ENCODE measurements at places on chromosomes 11 and 22.

DNA sequence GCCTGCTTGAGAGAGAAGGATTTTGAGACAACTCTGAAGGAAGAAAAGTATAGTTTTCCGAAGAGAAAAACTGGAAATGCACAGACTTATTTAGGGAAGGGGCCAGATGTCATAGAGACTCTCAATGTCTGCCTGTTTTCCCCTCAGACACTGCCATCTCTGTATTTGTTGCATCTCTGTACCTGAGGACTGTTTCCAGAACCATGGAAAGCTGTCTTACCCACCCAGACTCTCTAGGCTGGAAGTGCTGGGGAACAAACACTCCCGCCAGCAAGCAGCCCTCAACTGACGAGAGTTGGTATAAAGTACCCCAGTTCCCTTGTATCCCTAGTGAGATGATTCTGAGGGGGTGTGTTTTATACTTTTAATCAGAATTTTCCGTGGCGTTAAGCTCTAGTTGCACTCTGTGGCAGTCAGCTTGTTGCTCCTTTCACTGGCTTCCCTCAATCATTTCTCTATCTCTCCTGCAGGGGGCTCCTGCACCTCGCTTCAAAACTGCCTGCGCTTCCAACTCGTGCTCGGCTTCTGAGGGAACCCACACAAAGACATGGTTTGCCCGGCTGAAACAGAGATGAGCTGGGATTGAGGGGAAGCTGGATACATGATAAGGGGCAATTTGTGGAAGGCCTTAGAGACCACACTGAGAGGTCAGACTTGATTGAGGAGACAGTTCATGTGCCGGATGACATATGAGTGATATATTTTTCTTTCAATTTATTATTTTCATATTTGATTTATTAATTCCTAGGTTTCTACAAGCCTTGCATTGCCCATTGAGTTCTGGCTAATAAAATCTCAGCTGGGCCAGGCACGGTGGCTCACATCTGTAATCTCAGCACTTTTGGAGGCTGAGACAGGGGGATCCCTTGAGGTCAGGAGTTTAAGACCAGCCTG, 36.9 kb upstream of the CLPB start:
- H3K27ac ChIP-seq, result no peak overlapping the region
- DNase-seq, result peak; percentile 73
- no peaks in the 10 kb centered on the region for H3K36me3 ChIP-seq
- no peaks in the 10 kb centered on the region for H3K4me1 ChIP-seq

DNA sequence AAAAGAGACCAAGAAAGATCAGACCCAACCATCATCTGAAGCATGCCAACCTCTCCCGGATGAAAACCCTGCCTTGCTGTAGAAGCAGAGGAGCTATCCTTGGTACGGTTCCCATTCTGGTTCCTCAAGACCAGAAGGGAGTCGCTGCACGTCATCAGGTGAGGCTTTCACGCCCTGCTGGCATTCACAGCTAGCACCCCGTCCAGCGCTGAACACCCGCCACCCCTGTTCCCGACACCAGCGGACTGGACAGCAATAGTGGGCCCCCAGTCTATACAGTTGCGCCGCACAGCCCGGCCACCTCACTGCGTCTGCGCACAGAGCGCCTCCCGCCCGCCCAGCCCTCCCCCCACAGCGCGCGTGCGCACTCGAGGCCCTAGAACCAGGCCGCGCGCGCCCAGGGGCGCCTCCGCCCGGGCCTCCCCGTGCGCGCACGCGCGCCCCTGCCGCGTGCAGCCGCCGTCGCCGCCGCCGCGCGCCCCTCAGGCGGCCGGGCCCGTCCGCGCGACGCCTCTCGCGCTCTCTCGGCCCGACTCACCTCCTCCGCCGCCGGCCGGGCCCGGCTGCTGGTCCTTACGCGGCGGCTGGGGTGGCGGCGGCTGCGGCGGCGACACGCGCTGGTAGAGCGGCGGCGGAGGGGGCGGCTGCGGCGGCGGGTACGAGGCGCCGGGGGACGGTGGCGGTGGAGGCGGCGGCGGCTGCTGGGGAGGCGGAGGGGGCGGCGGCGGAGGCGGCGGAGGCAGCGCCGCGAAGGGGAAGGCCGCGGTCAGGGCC, 706 bp downstream of the SF1 start:
- H3K27ac ChIP-seq, result peak overlapping the region; percentile 99
- H3K36me3 ChIP-seq, result peaks cover 46% of the 10 kb centered on the region
- H3K4me3 ChIP-seq, result peak overlapping the region; percentile 96
- peaks cover 55% of the 10 kb centered on the region for H3K4me1 ChIP-seq
- DNase-seq, result peak; percentile 90

GRCh38 chr11:92623055-92623454, 346.4 kb upstream of the MTNR1B start:
- H3K4me1 ChIP-seq, result no peaks in the 10 kb centered on the region
- no peak overlapping the region for H3K4me3 ChIP-seq
- no peaks in the 10 kb centered on the region for H3K27me3 ChIP-seq
- DNase-seq, result no peak
- no peaks in the 10 kb centered on the region for H3K36me3 ChIP-seq
- no peak overlapping the region for H3K27ac ChIP-seq

DNA sequence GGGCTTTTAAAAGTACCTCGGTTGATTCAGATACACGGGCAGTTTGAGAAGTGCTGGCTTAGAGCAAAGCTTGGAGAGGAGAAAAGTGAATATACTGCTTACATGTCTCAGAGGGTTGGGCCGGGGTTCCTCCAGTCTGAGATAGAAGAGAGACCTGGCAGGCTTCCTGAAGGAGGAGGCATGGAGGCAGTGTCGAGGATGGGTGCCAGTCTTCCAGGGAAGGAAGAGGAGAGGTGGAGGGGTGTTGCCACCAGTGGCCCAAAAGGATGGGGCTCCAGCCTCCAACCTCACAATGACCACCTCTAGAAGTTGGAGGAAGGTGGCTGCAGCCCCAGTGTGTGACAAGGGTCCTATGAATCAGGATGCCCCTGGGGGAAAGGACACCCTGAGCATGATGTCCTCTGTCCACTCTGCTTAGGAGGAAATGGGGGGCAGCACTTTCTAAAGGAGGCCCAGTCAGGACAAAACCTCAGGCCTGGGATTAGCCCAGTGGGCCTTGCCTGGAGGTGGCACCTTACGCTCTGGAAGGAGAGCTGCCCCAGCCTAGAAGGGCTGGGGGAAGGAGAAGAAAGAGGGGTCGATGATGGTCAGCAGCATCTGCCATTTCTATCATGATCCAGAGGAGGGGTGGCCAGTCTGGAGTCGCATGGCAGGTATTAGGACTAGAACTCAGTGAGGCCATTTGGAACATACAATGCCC, 65.2 kb downstream of the CD82 start:
- H3K27ac ChIP-seq, result no peak overlapping the region
- no peak for DNase-seq
- no peaks in the 10 kb centered on the region for H3K27me3 ChIP-seq
- peaks cover 24% of the 10 kb centered on the region for H3K4me1 ChIP-seq

DNA sequence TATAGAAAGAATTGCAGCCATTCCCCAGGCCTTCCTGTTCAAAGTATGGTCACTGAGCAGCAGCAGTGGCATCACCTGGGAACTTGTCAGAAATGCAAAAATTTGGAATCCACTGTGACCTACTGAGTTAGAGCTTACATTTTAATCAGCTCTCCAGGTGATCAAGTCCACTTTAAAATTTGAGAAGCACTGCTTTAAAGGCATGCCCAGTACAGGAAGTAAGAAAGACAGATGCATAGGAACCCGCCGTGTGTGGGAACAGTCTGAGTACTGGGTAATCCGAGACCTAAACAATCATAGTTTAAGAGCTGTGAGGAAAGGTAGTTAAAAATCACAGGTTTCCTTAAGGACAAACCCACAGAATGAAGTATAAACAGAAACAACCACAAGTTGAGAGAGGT, 462.4 kb downstream of the RAB38 start:
- no peak overlapping the region for H3K4me3 ChIP-seq
- H3K27me3 ChIP-seq, result no peaks in the 10 kb centered on the region
- no peak for DNase-seq
- no peaks in the 10 kb centered on the region for H3K36me3 ChIP-seq
- no peak overlapping the region for H3K27ac ChIP-seq
- no peaks in the 10 kb centered on the region for H3K4me1 ChIP-seq

- no peak overlapping the region for H3K27ac ChIP-seq
- H3K27me3 ChIP-seq, result no peaks in the 10 kb centered on the region
- no peak overlapping the region for H3K4me3 ChIP-seq
Observed at GRCh38 chr11:35106595-35106994, 32.4 kb upstream of the CD44 start.

GRCh38 chr22:24427500-24428164, at the start of gene ADORA2A:
Gene ADORA2A, plus strand, starts transcription at chr22:24427599. Its CDS starts 5,806 bp downstream, at chr22:24433405.
- H3K4me3 ChIP-seq, result no peak within 1 kb of the TSS
- peaks cover 61% of the 10 kb centered on the region for H3K4me1 ChIP-seq
- H3K27ac ChIP-seq, result no peak within 1 kb of the TSS
- no peaks in the 10 kb centered on the region for H3K36me3 ChIP-seq
- H3K27me3 ChIP-seq, result no peaks in the 10 kb centered on the region

- H3K27me3 ChIP-seq, result no peaks in the 10 kb centered on the region
- H3K4me3 ChIP-seq, result no peak overlapping the region
- H3K4me1 ChIP-seq, result peaks cover 22% of the 10 kb centered on the region
- no peak overlapping the region for H3K27ac ChIP-seq
- peaks cover 3% of the 10 kb centered on the region for H3K36me3 ChIP-seq
Observed at GRCh38 chr22:18130018-18130417, 19.4 kb downstream of the TUBA8 start.

DNA sequence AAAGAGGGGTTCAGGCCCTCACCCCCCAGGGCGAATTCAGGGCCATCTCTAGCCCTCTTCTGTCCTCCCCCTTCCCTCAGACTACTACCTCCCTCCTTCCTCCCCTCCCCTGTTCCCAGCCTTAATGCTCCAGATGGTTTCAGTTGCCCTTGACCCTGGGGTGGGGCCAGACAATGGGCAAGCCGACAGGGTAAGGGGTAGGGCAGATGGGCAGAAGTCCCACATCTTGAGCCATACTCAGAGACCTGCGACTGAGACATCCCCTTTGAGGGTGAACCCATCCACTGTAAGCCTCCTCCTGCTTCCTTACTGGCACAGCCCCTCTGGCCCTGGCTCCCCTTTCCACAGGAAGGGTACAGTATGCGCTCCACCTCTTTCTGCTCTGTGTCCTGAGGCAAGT, 1.9 kb downstream of the RHBDD3 start:
- no peaks in the 10 kb centered on the region for H3K27me3 ChIP-seq
- H3K27ac ChIP-seq, result no peak overlapping the region
- H3K4me1 ChIP-seq, result peaks cover 35% of the 10 kb centered on the region
- peaks cover 25% of the 10 kb centered on the region for H3K36me3 ChIP-seq
- H3K4me3 ChIP-seq, result peak overlapping the region; percentile 78
- DNase-seq, result no peak

- peaks cover 10% of the 10 kb centered on the region for H3K4me1 ChIP-seq
- no peak for DNase-seq
- H3K27me3 ChIP-seq, result no peaks in the 10 kb centered on the region
- H3K27ac ChIP-seq, result no peak overlapping the region
Observed at GRCh38 chr11:62876712-62877111, 4.0 kb upstream of the SLC3A2 start.

DNA sequence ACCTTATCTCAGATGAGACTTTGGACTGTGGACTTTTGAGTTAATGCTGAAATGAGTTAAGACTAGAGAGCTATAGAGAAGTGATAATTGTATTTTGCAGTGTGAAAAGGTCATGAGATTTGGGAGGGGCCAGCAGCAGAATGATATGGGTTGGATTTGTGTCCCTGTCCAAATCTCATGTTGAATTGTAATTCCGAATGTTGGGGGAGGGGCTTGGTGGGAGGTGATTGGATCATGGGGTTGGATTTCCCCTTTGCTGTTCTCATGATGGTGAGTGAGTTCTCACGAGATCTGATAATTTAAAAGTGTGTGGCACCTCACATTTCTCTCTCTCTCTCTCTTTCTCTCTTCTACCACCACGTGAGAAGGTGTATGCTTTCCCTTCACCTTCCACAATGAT, 777.8 kb upstream of the LUZP2 start:
- H3K27ac ChIP-seq, result no peak overlapping the region
- no peaks in the 10 kb centered on the region for H3K4me1 ChIP-seq
- H3K36me3 ChIP-seq, result no peaks in the 10 kb centered on the region
- H3K4me3 ChIP-seq, result no peak overlapping the region
- DNase-seq, result no peak

- H3K27me3 ChIP-seq, result peaks cover 34% of the 10 kb centered on the region
- peaks cover 15% of the 10 kb centered on the region for H3K4me1 ChIP-seq
- H3K27ac ChIP-seq, result no peak overlapping the region
Observed at GRCh38 chr11:3220101-3220500, 1.5 kb upstream of the MRGPRG start.

DNA sequence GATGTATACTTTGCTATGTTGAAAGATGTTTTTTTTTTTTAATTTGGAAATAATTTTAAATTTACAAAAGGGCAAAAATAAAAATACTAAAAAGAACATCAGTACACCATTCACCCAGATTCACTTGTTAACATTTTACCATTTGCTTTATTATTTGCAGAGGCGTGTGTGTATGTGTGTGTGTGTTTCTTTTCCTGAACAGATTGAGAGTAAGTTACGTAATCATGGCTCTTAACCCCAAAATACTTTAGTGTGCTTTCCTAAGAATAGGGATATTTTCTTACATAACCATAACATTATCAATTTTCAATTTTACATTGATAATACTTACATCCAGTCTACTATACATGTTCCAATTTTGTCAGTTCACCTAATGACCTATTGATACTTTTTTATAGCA, 91.5 kb upstream of the HORMAD2 start:
- DNase-seq, result no peak
- H3K27me3 ChIP-seq, result no peaks in the 10 kb centered on the region
- no peak overlapping the region for H3K27ac ChIP-seq
- H3K36me3 ChIP-seq, result peaks cover 81% of the 10 kb centered on the region
- no peaks in the 10 kb centered on the region for H3K4me1 ChIP-seq
- H3K4me3 ChIP-seq, result no peak overlapping the region

GRCh38 chr11:128691802-128692752, 1.8 kb upstream of the FLI1 start:
- DNase-seq, result no peak
- peak overlapping the region; percentile 88 for H3K4me3 ChIP-seq
- no peaks in the 10 kb centered on the region for H3K36me3 ChIP-seq
- peaks cover 44% of the 10 kb centered on the region for H3K4me1 ChIP-seq

DNA sequence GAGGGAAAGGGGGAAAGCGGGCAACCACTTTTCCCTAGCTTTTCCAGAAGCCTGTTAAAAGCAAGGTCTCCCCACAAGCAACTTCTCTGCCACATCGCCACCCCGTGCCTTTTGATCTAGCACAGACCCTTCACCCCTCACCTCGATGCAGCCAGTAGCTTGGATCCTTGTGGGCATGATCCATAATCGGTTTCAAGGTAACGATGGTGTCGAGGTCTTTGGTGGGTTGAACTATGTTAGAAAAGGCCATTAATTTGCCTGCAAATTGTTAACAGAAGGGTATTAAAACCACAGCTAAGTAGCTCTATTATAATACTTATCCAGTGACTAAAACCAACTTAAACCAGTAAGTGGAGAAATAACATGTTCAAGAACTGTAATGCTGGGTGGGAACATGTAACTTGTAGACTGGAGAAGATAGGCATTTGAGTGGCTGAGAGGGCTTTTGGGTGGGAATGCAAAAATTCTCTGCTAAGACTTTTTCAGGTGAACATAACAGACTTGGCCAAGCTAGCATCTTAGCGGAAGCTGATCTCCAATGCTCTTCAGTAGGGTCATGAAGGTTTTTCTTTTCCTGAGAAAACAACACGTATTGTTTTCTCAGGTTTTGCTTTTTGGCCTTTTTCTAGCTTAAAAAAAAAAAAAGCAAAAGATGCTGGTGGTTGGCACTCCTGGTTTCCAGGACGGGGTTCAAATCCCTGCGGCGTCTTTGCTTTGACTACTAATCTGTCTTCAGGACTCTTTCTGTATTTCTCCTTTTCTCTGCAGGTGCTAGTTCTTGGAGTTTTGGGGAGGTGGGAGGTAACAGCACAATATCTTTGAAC, 6.8 kb downstream of the MALAT1 start:
- no peaks in the 10 kb centered on the region for H3K27me3 ChIP-seq
- peaks cover 58% of the 10 kb centered on the region for H3K36me3 ChIP-seq
- H3K4me1 ChIP-seq, result peaks cover 17% of the 10 kb centered on the region
- DNase-seq, result no peak
- peak overlapping the region; percentile 80 for H3K27ac ChIP-seq
- peak overlapping the region; percentile 81 for H3K4me3 ChIP-seq

Data from heart left ventricle (tissue), 16 donors.